ENCODE measurements at places on chromosomes 6 and 20.

DNA sequence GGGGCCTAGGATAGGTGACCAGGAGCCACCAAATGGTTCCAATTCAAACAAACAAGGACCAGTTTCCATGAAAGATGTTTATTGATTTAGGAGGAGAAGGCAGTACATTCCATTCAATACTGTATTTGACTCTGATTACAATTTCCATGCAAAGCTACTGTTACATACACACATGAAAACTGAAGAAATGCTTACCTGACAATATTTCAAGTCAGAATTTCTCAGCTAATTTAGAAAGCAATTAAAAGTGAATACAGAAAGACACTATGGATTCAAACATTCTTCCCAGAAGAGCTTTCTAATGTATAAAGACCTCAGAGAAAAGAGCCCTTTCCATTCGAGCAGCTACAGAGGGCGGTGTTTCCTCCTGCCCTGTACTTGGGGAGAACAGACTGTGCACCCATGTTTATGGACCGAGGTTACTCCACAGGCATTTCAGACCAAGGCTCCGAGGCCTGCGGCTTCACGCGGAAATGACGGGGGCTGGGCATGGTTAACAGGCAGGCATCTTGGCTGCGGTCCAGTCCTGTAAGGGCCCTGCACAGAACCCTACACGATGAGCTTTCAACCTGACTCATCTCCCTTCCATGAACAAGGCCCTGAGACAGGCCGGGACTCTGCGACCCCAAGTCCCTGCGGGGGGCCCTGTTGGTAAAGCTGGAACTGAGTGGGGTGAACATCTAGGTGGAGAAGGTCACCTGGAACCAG, 25.7 kb upstream of the TCFL5 start:
- DNase-seq, result no peak

GRCh38 chr6:90411292-90411781, 114.7 kb upstream of the BACH2 start:
- DNase-seq, result peak; percentile 21

DNA sequence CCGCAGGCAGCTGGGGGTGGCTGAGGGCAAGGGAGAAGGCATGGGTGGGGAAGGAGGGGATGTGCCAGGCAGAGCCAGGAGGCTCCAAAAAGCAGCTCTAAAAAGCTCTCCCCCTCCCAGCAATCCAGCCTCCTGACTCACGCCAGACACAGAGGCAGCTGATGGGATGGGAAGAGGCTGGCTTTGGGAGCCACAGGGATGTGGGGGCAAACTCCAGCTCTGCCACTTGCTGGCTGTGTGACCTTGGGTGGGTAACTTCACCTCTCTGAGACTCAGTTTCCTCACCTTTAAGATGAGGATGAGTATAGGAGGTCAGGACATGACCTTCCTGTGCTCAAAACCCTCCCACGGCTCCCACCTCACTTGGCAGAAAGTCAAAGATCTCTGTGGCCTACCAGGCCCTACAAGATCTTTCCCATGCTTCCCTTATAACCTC, 148.9 kb downstream of the CEBPB start:
- DNase-seq, result no peak

- no peak for DNase-seq
These were observed 228.6 kb upstream of the JARID2 start for GRCh38 chr6:15017261-15017660.

GRCh38 chr6:43304882-43305281, 3.7 kb downstream of the CRIP3 start:
- DNase-seq, result no peak

- no peak for DNase-seq
These were observed 501.1 kb downstream of the PTPRT start for GRCh38 chr20:42688576-42688975.

GRCh38 chr6:12289365-12289919, 719 bp upstream of the EDN1 start:
- DNase-seq, result no peak

DNA sequence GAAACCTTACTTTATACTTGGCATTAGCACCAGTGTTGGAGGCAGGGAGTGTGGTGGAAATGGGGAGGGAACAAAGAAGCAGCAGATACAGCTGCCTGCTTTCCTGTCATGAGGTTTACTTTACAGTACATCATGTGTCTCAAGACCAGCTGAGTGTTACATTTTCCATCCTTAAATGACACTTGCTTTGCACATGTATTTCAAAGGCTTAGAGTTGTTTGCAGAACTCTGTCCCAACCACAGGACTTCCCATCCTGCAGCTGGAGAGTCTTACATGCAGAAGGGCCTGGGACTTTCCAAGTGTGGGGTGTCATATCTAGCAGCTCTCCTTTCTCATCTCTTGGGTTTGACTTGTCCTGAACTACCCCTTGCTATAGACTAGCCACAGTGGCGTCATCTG, 395.9 kb downstream of the DHX35 start:
- no peak for DNase-seq

- DNase-seq, result no peak
These were observed 82.4 kb downstream of the RTN4IP1 start for GRCh38 chr6:106546691-106547414.

- DNase-seq, result no peak
These were observed 113.6 kb downstream of the FLRT3 start for GRCh38 chr20:14223806-14224205.

- DNase-seq, result no peak
These were observed 169.0 kb downstream of the TBC1D7 start for GRCh38 chr6:13159300-13159699.

DNA sequence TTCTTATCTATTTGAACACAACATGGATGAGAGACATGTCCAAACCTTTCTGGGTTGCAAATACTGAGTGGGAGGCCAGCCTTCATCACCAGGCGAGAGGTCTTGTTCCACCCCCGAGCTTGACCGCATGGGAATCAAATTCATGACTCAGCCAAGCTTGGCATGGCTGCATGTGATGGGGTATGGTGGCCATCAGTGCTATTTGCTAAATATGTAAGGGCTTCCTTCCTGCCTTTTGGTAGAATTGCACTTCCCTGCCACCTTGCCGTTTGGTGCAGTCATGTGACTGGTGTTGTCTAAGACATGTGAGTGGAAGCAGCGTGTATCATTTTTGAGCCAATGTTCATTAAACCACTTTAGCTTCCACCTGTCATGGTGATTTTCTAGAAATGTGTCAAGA, 508.9 kb upstream of the SULF2 start:
- DNase-seq, result no peak

GRCh38 chr6:139981066-139981624, 606.7 kb upstream of the CITED2 start:
- no peak for DNase-seq

DNA sequence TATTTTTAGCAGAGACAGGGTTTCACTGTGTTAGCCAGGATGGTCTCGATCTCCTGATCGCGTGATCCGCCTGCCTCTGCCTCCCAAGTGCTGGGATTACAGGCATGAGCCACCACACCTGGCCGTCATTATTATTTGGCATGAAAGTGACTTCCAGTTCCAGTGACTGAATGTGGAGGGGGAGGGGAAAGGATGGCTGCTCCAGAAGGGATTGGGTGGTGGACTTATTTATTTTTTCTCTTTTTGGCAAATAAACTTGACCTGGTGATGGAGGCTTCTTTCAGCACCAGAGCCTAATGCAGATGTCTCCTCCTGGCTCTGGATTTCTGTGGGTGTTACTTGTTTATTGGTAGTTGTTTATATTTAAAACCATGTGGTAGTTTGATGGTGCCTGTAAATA, 16.9 kb upstream of the SLC22A23 start:
- DNase-seq, result no peak

- DNase-seq, result no peak
These were observed 99.8 kb downstream of the TFAP2A start for GRCh38 chr6:10315034-10315433.

GRCh38 chr6:11093626-11094410, at the start of gene SMIM13:
Gene SMIM13 (plus strand): TSS chr6:11093834. CDS start chr6:11094314, 480 bp downstream.
- DNase-seq, result peak; percentile 93

GRCh38 chr6:45689926-45690615, 312.3 kb upstream of the SUPT3H start:
- no peak for DNase-seq

GRCh38 chr20:24108581-24108980, 120.0 kb upstream of the GGTLC1 start:
- no peak for DNase-seq

GRCh38 chr6:72412709-72413044, 209.2 kb upstream of the KCNQ5 start:
- DNase-seq, result no peak

GRCh38 chr6:105051941-105052471, 95.1 kb downstream of the LIN28B start:
- no peak for DNase-seq

DNA sequence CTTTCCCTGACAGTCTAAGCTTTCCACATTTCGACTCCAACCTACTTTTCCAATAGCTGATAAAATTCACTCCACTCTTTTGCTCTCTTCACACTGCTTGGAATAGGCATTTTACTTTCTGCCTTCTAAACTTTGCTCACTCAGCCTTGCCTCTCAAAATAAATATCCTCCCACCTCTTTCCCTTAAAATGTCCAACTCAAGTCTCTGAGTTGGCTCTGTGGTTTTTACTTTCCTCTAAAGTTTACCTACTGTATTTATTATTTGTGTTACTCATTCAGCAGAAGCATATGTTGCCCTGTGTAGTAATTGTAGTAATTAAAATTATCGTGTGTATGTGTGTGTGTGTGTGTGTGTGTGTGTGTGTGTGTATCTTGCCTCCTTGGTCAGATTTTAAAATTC, 20.0 kb upstream of the CDYL start:
- DNase-seq, result no peak

GRCh38 chr20:45949542-45950329, 15.3 kb downstream of the PCIF1 start:
- DNase-seq, result no peak

- no peak for DNase-seq
These were observed 14.9 kb downstream of the SH3BGRL2 start for GRCh38 chr6:79646006-79646405.

GRCh38 chr20:7775072-7775471, 165.2 kb downstream of the HAO1 start:
- DNase-seq, result no peak

DNA sequence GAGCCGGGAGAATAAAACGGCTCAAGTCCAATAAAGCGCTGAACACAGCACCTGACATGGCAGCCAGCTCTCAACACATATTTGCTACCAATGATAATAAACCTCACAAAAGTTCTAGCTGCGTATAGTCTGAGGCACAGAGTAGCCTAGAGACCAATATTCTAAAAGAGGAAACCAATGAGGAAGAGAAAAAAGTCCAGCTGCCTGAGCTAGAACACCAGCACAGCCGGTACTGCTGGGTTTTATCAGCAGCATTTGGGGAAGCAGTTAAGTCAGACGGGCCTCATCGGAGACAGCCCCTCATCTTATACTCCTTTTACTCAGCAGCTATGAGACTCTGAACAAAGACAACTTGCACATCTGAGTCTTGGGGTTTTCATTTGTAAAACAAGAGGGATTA, 2.4 kb upstream of the RTF2 start:
- no peak for DNase-seq

DNA sequence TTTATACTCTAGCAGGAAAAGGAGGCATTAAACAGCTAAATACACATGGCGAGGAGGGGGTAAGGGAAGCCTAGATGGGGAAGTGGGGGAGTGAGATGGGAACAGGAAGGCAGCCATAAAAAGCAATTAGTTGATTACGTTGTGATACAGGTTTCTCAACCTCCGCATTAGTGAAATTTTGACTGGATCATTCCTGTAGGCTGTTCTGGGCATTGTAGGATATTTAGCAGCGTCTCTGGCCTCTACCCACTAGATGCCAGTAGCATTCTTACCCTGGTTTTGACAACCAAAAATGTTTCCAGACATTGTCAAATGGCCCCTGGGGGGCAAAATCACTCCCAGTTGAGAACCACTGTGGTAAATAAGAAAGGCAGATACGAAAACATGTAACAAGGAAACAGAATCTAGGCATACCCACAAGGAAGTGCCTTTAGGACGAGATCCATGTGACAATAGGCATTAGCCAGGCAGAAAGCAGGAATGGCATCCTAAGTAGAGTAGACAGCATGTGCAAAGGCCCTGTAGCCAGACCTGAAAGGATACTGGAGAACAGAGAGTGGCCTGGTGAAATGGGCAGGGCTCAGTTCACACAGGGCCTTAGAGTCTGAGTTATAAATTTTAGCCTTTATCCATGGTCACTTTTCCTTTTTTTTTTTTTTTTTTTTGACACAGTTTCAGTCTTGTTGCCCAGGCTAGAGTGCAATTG, 25.8 kb upstream of the PTPN1 start:
- DNase-seq, result no peak

DNA sequence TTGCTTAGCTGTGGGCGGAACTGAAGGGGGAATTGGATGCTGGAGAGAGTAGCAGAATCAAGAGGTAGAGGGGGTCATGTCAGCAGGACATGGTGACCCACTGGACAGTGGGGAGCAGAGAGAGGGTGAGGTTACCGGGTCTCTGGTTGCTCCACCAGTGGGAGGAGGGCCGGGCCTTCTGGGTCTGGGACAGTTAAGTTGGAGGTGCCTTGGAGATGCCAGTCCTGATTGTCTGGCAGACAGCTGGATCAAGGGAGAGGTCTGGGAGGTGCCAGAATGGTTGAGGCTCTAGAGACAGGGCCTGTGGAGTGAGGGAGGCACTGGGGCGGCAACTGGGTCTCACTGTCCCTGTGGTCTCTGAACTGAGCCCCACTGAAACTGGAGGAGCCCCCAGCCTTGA, 24.6 kb downstream of the MANBAL start:
- DNase-seq, result no peak

DNA sequence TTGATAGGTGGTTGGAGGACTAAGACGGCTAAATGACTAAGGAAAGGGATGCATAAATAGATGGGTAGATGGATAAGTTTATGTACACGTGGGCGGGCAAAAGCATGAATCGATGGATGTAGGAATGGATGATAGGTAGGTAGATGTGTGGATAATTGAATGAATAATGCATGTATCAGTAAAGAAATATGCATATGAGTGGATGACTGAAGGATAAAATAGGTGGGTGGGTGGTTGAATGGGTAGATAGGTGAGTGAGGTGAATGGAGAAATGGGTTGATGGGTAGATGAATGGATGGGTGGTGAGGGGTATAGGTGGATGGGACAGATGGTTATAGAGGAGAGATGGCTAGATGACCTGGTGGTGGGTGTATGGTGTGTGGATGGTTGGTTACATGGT, 20.2 kb downstream of the SLC12A5 start:
- DNase-seq, result no peak

DNA sequence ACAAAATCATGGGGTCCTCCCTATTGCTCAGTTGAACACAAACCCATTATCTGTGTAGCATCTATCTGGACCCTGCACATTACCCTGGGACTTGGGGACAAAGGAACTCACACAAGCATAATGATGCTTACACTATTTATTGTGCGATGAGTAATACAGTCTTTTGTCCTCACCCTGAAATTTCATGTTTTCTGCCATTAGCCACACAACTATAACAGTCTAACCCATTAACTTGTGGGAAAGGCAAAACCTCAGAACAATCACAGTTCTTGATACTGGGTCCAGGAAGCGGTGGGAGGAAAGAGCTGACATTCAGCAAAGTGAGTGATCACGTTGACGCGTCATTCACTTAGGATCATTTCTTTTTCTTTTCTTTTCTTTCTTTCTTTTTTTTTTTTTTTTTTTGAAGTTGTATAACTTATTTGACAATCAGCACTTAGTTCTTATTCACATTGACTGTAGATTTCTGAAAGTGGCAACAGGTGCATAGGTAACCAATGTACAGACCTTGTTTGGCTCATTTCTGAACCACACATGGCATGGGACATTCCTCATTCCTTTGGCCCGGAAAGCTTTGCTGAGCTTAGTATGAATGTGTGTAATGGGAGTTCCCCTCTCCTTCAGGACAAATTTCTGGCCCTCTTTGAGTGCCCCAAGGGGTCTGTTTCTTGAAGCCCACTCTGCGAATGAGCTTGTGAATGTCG, 94.8 kb upstream of the CNKSR3 start:
- DNase-seq, result no peak
